ENCODE measurements at places on chromosomes 6 and 20.

DNA sequence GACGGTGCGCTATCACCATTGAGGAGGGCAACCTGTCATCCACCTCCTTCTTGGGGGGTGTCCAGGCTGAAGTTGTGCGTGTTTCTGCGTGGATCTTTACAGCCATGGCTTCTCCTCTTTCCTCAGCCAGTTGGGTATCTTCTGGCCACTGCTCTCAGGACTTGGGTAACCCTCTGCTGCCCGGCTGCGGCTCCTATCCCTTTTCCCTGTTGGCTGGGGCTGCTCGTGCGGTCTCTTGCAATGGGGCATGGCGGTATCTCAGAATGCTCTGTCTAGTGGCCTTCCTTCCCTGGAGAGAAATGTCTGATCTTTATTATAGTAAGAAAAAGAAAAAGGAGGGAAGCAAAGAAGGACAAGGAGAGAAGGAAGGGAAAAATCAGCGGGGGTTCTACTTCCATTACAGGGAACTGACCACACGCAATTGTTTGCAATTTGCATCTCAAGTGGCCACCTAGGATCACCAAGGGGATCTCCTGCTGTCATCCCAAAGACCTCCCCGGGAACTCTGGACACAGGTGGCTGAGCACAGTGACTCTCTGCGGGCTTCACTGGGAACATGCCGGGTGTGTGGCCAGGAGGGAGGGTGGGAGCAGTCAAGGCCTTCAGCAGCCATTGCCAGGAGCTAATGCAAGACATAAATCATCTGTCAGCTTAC, 60.8 kb downstream of the NPEPL1 start:
- DNase-seq: no peak

GRCh38 chr6:98669371-98669770, 165.0 kb upstream of the POU3F2 start:
- DNase-seq: no peak

GRCh38 chr6:1739220-1739619, 129.5 kb downstream of the FOXC1 start:
- no peak for DNase-seq

DNA sequence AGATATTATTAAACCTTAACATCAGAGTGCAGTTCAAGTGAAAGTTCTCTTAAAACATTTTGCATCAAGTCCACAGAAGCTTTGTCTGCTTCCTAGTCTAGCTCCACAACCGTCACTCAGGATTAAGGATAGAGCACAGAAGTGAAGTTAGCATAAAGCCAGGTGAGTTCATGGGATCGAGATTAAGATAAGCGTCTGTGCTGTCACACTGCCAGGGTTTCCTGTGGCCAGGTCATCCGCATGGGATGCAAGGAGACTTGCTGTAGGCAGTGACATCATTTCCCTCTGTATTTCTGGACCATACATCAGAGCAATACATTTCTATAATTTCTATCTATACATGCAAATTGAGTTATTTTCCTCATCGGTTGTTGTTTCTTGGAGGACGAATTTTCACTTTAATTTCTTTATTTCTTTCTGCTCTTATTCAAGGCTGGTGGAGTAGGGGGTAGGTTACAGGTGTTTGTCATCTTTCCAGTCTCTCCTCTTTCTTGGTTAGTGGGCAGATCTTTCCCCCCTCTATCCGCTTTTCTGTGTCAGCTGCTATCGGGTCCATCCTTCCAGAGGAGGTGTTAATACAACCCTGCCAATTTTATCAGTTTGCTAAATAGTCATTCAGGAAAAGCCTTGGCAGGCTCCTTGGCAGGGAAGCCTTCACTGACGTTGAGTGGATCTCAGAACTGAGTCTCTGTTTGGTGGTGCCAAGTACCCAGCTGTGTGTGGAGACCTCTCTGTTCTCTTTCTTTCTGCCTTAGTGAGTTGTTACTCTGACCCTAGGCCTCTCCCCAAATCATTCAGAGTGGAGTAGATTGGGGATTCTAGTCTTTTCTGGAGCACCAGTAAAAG, 307.6 kb upstream of the MAP3K7 start:
- DNase-seq: no peak

DNA sequence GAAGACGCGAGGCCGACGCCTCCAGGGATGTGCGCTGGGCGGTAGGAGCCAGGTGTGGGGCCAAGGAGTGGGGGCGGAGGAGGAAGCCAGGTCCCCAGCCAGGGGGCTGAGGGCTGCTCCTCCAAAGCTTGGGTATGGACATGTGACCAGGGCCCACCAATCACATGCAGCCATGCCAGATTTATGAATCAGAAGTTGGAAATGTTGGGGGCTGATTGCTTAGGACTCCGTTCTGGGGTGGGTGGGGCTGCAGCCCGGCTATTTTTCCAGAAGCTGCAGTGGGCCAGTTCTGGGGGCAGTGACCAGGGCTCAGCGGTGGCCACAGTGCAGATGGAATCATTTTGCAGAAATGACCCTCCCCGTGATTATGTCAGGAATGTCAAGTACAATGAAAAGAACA, 96.0 kb downstream of the CEBPB start:
- DNase-seq: no peak

DNA sequence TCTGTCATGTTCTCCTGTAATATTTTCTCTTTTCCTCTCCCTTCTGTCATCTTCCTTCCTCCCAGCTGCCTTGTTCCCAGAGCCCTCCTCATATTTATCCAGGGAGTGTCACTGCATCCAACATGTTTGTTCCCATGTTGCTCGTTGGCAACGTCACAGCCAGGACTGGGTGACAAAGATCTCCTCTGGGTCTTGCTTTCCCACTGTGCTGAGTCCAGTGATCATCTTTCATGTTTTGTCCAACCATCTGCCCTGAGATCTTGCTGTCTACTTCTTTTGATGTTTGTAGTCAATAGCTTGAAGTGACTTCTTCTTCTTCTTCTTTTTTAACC, 26.6 kb downstream of the FARS2 start:
- DNase-seq: no peak

DNA sequence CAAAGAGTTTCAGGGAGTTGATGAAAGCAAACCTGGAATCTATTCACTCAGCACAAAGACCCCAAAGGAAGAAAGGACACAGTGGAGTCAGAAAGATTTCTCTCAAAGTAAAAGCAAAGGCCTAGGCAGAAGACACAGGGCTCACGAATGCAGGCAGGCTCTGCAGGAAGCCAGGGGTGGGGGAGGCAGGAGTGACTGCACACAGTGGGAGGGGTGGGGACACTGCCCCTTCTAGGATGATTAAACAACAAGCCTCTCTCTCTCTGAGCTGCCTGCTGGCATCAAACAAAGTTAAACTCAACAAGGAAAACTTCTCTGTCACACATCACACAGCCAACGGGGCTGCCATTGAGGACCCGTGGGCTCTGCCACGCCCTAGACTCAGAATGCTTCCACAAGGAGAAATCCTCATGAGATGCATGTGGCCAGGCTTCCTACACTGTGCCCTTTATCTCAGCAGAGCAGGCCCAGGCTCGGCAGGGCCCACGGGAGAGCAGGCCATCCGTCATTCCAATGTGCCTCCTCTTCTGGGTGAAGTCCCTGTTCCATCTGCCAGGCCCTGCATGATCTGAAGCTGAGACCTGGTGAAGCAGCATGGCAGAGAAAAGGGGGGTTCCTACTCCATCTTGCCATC, 70.1 kb downstream of the RAMACL start:
- no peak for DNase-seq
